Activated CD4-positive, alpha-beta memory T cell treated with anti-CD3 and anti-CD28 coated beads for 36 hours (primary cell): ENCODE measurements at places on chromosomes 13 and 19. TPM values are rescaled to one million over a fixed set of nuclear protein-coding genes. Genes with fewer than 3 reads are reported as not detected.

CYP2F1 gene
- total RNA-seq: not detected

SERTM1 gene
- not detected for total RNA-seq

RGL3 gene
- not detected for total RNA-seq

DNA sequence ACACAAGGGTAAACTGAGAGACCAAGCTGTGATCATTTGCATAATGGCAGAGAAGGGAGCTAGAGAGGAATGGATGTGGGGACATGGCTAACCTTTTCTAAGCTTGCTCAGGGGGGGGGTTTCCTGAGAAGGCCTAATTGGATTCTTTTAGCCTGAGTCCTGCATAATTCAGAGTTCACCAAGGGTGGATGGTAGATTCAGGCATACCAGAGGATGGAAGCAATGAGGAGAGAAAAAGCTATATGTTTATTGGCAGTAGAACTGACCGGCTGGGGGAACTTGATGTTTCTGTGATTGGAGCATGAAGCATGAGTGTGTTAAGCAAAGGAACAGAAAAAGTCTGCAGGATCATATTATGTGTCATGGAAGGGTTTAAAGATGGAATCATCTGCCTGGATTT, 65.9 kb upstream of the KLF12 start:
- H3K27ac ChIP-seq: no peak overlapping the region
- H3K4me3 ChIP-seq: no peak overlapping the region
- H3K36me3 ChIP-seq: no peaks in the 10 kb centered on the region
- H3K4me1 ChIP-seq: no peaks in the 10 kb centered on the region
- H3K27me3 ChIP-seq: no peaks in the 10 kb centered on the region
- no peak for DNase-seq

DNA sequence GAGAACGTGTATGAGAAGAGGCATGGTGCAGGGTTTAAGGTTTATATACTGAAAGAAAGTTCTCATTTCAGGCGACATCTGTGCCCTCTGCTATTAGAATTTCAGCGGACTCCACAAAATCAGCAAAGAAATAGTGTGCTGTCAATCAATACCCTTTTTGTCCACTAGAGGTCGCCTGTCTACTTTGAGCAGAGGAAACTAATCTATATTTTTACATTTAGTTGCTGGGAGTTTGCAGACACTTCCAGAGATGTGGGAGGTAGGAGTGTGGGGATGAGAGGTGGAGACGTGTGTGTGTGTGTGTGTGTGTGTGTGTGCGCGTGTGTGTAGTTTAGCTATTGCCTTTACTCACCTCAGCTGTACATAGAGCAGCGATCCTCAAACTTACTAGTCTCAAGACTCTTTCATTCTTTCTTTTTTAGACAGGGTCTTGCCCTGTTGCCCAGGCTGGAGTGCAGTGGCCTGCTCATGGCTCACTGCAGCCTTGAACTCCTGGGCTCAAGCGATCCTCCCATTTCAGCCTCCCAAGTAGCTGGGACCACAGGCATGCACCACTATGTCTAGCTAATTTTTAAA, 9.7 kb downstream of the INAFM1 start:
- no peak overlapping the region for H3K4me3 ChIP-seq
- H3K27ac ChIP-seq: no peak overlapping the region
- H3K36me3 ChIP-seq: peaks cover 3% of the 10 kb centered on the region

ZNF780B gene
- total RNA-seq: 11.8 TPM

GRCh38 chr19:50710094-50710493, 9.5 kb downstream of the SHANK1 start:
- H3K36me3 ChIP-seq: no peaks in the 10 kb centered on the region
- no peak for DNase-seq
- H3K4me1 ChIP-seq: no peaks in the 10 kb centered on the region
- peaks cover 38% of the 10 kb centered on the region for H3K27me3 ChIP-seq
- H3K27ac ChIP-seq: no peak overlapping the region
- H3K4me3 ChIP-seq: no peak overlapping the region

- no peak for DNase-seq
- no peak overlapping the region for H3K4me3 ChIP-seq
- H3K36me3 ChIP-seq: peaks cover 72% of the 10 kb centered on the region
- no peaks in the 10 kb centered on the region for H3K27me3 ChIP-seq
- H3K27ac ChIP-seq: peak overlapping the region; percentile 82
Measured at GRCh38 chr19:38838986-38839761, 7.6 kb upstream of the ECH1 start.

GRCh38 chr13:67120872-67121531, 109.1 kb downstream of the PCDH9 start:
- no peaks in the 10 kb centered on the region for H3K36me3 ChIP-seq
- no peaks in the 10 kb centered on the region for H3K27me3 ChIP-seq
- no peak for DNase-seq
- no peak overlapping the region for H3K4me3 ChIP-seq

- no peaks in the 10 kb centered on the region for H3K36me3 ChIP-seq
- no peak overlapping the region for H3K27ac ChIP-seq
- no peak for DNase-seq
- H3K4me3 ChIP-seq: no peak overlapping the region
- H3K4me1 ChIP-seq: peaks cover 8% of the 10 kb centered on the region
Measured at GRCh38 chr13:25965596-25965995, 86.2 kb downstream of the SHISA2 start.

DNA sequence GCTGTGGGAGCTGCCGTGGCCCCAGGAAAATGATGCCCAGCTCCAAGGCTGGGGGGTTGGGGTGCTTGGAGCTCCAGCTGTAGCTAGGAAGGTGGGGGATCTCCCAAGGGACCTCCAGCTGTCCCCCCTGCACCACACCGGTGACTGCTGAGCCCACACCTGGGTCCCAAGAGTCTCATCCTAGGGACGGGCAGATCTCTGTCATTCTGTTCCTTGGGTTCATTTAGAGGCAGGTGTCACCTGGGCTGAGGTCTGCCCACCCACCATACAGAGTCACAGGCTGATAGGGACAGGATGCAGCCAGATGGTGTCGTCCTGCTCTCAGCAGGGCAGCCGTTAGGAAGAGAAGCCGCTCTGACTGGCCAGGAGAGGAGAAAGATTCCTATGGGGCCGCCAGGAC, 5.3 kb downstream of the F2RL3 start:
- H3K27me3 ChIP-seq: peaks cover 25% of the 10 kb centered on the region
- no peak overlapping the region for H3K4me3 ChIP-seq
- H3K36me3 ChIP-seq: no peaks in the 10 kb centered on the region
- no peak overlapping the region for H3K27ac ChIP-seq
- no peak for DNase-seq

- H3K4me3 ChIP-seq: no peak overlapping the region
- peaks cover 84% of the 10 kb centered on the region for H3K4me1 ChIP-seq
- peak; percentile 8 for DNase-seq
- no peaks in the 10 kb centered on the region for H3K27me3 ChIP-seq
- no peak overlapping the region for H3K27ac ChIP-seq
- peaks cover 40% of the 10 kb centered on the region for H3K36me3 ChIP-seq
Measured at GRCh38 chr13:99379856-99380801, 72.9 kb upstream of the GPR183 start.

DNA sequence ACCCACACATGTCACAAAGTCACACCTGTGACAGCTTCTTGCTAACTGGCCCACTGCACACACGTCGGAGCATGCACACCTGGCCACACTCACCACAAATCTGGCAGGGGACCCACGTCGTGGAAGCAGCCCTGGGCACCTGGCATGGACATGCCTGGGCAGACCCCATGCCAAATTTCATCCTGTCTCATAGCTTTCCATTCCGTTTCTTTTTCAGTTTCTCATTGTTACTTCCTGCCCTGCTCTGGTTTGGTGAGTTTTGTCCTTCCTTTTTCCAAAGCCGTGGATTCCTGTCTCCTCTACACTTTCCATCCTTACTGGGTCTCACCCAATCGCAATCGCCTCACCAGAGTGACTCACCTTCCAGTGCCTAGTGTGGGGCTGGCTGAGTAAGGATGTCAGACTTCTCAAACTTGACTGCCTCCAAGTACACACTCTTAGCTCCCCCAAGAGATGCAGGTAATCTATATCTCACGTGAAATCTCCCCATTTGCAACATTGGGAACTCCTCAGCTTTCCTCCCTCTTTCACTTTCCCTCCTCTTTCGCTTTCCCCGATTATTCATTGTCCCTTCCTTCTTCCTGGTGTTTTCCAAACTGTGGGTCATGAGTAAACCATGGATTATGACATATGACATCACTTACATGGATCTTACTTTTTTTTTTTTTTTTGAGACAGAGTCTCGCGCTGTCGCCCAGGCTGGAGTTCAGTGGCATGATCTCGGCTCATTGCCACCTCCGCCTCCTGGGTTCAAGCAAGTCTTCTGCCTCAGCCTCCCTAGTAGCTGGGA, 1.6 kb upstream of the BBC3 start:
- H3K27ac ChIP-seq: peak overlapping the region; percentile 74
- H3K4me3 ChIP-seq: peak overlapping the region; percentile 71
- DNase-seq: peak; percentile 61
- H3K27me3 ChIP-seq: no peaks in the 10 kb centered on the region
- peaks cover 20% of the 10 kb centered on the region for H3K4me1 ChIP-seq

XPO4 gene
- total RNA-seq: 25.1 TPM

DNA sequence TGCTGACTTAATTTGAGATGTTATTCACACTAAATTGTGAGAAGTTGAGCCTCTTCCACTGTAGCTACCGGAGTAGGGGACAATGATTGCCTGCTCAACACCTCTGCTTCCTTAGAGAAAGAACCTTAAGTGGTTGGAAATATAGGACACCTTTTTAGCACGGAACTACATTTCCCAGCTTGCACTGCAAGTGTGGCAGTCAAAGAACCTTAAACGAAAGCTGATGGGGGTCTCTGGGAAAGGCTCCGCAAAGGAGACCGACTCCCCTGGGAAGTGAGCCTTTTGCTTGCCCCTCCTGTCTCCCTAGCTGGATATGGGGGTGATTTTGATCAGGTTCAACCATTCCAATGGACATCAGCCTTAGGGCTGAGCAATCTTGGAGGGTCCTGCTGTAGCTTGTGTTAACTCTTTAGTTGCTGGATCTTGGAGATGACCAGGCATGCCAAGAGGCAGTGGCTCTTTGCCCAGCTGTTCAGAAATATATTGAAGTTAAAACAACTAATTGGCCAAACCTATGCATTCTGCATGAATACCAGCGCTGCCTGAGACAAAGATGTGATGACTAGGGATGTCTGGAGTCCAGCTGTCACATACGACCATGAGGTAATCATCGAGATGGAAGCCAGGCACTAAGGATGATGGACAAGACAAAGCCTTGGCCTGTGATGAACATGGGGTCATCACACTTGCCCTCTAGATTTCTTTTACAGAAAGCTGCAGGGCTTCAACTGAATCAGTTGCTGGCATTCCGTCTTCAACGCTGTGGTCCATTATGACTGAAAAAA, 286.5 kb downstream of the FOXO1 start:
- peaks cover 7% of the 10 kb centered on the region for H3K4me1 ChIP-seq
- DNase-seq: no peak
- H3K27me3 ChIP-seq: no peaks in the 10 kb centered on the region

- no peak overlapping the region for H3K4me3 ChIP-seq
- H3K27ac ChIP-seq: peak overlapping the region; percentile 32
- DNase-seq: no peak
- peaks cover 43% of the 10 kb centered on the region for H3K4me1 ChIP-seq
- no peaks in the 10 kb centered on the region for H3K27me3 ChIP-seq
Measured at GRCh38 chr13:77014906-77015685, 11.9 kb downstream of the FBXL3 start.
